Iris pigment epithelial cell (primary cell): ENCODE measurements at places on chromosomes 5 and 9.
A peak's percentile ranks its signal among the peaks of the same experiment; 100 is the strongest.

DNA sequence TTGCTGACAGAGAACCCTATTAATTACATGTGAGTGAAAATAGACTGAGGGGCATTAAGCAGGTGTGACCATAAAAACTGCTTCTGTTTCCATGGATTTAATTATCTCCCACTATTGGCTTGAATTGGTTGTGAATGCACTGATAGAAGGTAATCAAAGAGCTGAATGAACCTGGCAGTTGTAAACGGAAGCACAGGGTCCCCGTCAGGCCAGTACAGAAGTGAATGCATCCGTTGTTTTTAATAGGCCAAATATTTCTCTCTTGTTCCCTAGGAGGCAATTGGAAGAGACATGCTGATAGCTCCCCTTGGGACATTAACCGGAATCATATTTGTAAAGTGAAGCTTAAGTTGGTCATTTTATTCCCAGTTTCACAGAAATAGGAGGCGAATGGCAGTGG is 147.0 kb downstream of the CAVIN4 start:
- no peak for DNase-seq

DNA sequence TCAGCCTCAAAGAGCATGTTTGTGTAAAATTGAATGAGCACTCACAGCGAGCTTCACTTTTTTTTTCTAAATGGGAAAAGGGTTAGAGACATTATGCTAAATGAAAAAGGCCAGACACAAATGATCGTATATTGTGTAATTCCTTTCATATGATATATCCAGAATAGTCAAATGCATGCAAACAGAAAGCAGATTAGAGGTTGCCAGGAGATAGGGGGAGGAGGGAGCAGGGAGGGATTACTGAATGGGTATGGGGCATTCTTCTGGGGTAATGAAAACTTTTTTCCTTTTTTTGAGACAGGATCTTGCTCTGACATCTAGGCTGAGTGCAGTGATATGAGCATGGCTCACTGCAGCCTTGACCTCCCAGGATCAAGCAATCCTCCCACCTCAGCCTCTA is 47.1 kb downstream of the DMAC1 start:
- DNase-seq, result no peak

DNA sequence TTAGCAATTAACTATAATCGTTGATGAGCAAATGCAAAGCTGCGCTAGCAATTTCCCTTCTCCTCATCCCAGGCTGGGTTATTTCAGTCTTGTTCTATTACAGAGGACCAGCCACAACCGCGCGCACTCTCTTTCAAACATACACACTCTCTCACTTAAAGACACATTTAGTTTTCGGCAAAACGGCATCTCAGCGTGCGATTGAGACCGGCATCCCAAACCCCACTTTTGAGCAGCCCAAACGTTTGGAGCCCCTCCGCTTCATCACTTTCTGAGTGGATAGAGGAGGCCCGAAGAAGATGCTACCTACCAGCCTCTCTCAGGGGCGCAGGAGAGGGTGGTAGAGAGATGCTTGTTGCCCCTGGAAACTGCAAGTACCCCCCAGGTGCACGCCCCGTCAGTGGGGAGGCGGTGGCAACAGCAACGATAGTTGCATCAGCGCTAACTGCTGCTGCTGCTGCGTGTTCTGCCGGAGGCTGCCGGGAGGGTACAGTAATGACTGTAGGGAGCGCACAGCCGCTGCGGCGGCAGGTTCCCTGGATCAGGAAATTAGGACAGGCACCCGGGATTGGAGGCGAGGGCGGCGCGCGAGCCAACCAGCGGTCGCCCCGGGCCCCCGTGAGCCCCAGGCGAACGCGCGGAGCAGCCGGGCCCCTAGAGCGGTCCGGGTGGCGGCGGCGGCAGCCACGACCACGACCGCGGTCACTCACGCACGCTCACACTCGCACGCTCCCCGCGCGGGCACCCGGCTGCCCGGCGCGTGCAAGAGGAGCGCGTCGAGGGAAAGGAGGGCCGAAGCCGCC is 467 bp upstream of the VLDLR start:
- DNase-seq, result peak; percentile 78

- DNase-seq, result no peak
Observed at GRCh38 chr5:112570708-112571444, 151.8 kb upstream of the EPB41L4A start.

DNA sequence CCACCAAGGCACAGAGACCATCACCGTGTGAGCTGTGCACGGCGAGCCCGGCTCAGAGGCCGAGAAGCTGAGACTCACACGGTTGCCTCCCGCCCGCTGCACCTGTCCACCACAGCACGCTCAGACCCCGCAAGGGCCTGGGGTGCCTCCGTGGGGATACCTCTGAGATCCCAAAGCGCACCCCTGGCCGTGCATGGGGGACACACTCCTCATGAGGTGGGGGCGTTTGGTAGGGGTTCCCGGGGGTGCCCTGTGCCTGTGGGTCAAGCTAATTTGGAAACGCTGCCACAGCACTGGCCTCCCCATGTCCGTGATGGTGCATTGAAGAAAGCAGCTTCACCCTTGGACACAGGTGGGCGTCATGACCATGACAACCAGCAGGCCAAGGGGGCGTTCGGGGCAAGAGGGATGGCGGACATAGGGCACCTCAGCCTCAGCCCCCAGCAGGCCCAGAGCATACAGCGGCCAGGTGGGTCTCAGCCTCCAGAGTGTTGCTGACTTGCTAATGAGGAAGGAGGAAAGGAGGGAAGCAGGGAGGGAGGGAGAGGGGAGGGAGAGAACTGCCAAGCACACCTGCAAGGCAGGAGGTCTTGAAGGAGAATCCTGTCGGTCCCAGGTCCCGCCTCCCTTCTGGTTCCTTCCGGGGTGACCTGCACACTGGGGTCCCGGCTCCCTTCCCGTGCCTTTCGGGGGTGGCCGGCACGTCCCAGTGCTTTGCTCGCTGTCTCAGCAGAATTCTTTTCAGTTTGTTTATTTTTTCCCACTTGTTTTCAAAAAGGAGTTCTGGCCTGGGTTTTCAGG is 34.7 kb downstream of the GLT6D1 start:
- DNase-seq, result no peak

DNA sequence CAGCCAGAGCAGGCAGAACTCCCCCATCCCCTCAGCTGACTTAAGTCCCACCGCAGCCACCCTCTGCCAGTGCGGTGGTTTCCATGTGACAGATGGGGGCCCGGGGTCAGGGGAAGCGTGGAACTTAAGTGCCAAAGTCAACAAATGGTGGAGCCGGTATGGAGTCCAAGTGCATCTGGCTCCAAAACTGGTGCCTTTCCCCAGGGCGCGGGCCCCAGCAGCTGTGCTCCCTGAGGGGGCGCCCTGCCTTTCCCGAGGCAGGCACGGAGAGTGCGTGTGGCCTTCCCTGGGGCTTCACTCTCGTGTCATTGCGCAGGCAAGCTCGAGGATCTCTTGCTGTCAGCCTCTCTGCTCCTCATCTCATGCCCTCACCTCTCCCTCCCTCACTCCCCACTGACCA is 33.8 kb downstream of the SLC46A2 start:
- DNase-seq, result no peak

- no peak for DNase-seq
Observed at GRCh38 chr5:23389291-23390101, 117.9 kb upstream of the PRDM9 start.

DNA sequence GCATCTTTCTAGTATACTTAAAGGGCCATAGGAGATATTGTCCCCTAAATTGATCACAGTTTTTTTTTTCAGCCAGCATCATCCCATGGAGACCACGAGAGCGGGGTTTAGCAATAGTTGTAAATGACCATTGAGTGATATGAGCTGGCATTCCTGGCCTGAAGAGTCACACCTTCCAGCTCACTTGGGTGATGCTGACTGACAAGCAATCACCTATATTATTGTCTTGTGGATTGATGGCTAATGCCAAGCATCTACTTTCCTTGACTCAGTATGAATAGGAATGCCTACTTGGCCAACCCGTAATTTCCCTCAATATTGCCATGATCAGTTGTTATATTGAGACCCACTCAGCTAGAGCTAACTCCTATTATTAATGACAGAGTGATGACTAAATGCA is 70.5 kb downstream of the ADAMTSL1 start:
- peak; percentile 43 for DNase-seq

GRCh38 chr5:142939006-142939405 is 168.8 kb downstream of the ARHGAP26 start:
- peak; percentile 20 for DNase-seq

GRCh38 chr5:104347119-104347708 is 784.6 kb upstream of the NUDT12 start:
- DNase-seq, result peak; percentile 36

- no peak for DNase-seq
Observed at GRCh38 chr9:113155911-113156588, 5.2 kb downstream of the SLC31A2 start.

GRCh38 chr5:124736805-124737188 is 9.6 kb downstream of the ZNF608 start:
- DNase-seq, result no peak

GRCh38 chr5:136033848-136034247 is 5.1 kb downstream of the TGFBI start:
- DNase-seq, result no peak

DNA sequence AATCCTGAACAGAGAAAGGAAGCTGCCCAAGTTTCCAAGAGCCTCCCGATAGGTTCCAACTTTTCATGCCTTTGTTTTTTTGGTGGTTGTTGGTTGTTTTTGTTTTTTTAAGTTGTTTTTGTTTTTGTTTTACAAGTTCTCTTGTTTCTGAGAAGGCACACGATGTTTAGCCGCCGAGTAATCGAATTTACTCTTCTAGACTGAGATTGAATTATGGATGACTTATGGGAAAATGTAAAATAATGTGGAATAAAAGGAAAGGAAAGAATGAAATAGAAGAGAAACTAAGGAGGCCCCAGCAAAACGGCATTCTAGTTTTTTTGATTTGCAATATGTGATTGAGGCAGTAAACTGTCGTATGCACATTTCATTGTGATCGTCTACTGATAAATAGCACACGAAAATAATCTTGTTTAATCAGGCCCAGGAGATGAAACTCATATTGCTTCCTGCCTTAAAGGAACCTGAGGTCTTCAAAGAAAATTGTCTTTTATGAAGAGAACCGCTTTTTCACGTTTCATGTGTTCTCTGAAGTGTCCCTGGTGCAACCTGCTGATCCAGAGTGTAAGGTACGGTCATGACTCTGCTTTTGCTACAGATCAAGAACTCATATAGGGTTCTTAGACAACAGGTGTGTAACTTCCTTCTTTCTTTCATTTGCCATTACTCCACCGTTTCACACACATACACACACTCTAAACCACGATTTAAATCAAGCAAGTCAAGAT is 1.3 kb upstream of the GNAQ start:
- no peak for DNase-seq

- no peak for DNase-seq
Observed at GRCh38 chr5:3535414-3536211, 60.0 kb upstream of the IRX1 start.

- DNase-seq, result no peak
Observed at GRCh38 chr5:119291877-119292276, 63.9 kb upstream of the TNFAIP8 start.

DNA sequence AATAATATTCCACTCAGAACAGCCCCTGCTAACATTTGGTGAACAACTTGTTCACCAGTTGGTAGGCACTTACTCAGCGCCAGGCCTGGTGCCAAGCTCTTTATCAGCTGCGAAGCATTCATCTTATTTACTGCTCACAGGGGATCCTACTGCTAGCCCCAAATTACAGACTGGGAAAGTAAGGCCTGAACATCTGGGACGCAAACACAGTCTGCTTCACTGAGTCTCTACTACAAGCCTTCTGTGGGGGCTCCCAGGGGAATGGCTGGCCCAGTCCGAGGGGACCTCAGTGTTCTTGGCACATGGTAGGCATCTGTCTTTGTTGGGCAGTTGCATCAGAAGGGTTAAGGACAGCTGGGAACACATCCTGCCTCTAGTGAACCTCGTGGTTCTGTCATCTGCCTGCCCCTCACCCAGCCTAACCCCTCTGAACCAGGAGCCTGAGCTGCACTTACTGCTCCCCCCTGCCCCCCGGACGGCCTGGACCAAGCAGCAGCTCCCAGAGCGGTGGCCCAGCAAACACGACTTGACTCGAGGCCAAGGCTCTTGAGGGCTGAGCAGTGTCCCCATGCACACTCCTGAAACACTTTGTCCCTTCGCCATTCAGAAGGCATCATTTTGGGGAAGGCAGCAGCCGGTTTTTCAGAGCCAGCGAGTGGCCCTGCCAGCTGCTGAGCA is at the start of gene PHYHD1:
PHYHD1 (plus strand) TSS at position 602 of the 678 bp plus-strand sequence. CDS start 1,342 bp downstream, outside the sequence.
- peak; percentile 41 for DNase-seq

- peak; percentile 16 for DNase-seq
Observed at GRCh38 chr5:137218471-137218870, 280.7 kb downstream of the SPOCK1 start.

- no peak for DNase-seq
Observed at GRCh38 chr5:11037941-11038340, 276.9 kb upstream of the DAP start.

- no peak for DNase-seq
Observed at GRCh38 chr5:10577371-10578292, 13.8 kb downstream of the ANKRD33B start.

GRCh38 chr5:92019376-92019990 is 636.4 kb upstream of the ARRDC3 start:
- peak; percentile 27 for DNase-seq

DNA sequence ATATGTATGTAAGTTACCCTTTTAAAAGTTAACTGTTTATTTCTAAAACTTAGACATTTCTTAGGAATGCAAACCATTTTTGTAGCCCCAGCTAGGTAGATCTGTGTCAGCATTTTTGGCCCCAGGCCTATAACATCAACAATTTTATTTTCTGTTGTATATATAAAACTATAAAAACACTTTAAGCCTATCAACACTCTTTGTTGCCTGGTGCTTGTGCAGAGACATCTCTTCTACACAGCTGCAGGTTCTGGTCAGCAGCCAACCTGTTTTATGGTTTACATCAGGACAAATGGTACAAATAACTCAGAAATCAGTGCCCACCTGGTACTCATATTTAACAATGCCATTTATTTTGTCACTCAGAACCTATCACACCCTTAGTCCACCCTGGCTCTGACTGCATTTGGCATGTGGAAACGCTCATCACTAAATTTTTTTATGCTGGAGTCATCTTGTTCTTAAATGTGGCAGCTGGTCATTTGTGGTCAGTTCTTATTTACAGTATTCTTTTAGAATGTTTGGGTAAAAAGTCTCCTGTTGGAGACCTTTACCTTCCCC is 173.4 kb downstream of the DNAH5 start:
- peak; percentile 3 for DNase-seq

- DNase-seq, result peak; percentile 38
Observed at GRCh38 chr5:66909364-66909763, 287.2 kb downstream of the CD180 start.

GRCh38 chr9:77949751-77950436 is 81.7 kb downstream of the GNAQ start:
- DNase-seq, result no peak

DNA sequence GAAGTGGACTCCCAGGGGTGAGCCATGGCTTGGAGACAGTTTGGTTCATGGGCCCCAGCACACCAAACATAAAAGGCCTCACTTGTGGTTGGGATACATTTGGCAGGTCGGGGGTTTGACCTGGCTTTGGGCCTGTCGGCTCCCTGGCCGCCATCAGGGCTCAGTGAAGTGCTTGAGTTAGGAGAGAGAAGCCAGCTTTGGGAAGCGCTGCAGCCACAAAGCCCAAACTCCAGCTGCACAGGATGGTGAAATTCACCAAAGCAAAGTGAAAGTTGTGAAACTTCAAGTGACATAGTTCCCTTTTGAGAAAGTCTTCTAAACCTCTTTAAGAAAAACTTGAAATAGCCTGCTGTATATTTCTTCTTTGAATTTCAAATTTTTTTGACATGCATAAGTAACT is 27.5 kb downstream of the SLC46A2 start:
- DNase-seq, result peak; percentile 48

GRCh38 chr5:64505769-64506566 is at the start of gene RGS7BP:
Gene RGS7BP (plus strand): TSS chr5:64506015. CDS start chr5:64506625, 610 bp downstream.
- DNase-seq, result peak; percentile 42
